ENCODE measurements at places on chromosomes 13 and 19.

GRCh38 chr13:100728201-100728600, 53.6 kb upstream of the TMTC4 start:
- DNase-seq = no peak

GRCh38 chr19:8310342-8311055, 2.3 kb upstream of the CD320 start:
- DNase-seq = no peak

DNA sequence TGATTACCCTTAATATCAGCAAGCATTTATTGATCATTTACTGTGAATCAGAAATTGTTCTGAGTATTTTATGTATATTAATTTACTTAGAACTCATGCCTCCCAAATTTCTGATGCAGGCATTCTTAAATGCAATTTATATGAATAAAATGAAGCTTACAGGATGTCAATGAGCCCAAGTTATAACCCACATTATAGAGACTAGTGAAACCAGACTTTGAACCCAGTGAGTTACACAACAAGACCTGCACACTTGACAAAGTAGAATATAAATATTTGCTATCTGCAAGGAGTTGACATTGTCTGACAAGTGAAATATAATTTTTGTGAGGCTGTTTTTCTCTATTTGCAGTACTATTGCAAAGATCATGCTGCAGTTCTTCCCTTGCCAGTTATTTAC, 656.0 kb downstream of the GPC5 start:
- DNase-seq = no peak

DNA sequence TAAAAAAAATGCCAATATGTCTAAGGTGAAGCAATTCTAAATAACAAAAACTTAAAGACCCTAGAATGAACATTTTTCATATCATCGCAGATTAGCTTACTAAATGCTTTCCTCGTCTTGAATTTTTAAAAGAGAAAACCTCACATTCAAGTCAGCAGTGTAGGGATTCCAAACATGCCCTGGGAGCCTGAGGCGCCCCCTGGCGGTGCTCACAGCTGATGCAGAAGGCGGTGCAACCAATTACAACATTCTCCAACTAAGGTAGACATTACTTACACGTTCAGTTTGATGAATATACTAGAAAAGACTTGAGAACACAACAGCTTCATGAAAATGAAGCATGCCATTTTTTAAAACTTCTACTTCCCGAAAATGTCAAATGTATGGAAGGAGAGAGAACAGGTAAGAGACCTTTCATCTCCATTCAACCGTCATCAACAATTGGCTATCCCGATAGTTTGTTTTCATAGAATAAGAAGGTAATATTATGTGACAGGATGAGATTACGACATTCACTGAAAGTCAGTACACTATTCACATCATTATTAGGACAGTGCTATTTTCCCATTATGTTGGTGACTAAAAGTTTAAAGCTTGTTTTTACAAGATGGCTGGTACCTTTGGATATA, 304.4 kb downstream of the DCLK1 start:
- DNase-seq = no peak

GRCh38 chr19:38819231-38819920, 6.6 kb upstream of the LGALS4 start:
- DNase-seq = no peak

GRCh38 chr13:110279684-110280083, 27.3 kb downstream of the COL4A1 start:
- DNase-seq = no peak

GRCh38 chr19:15264061-15264932, 32.0 kb upstream of the EPHX3 start:
- DNase-seq = peak; percentile 43

- no peak for DNase-seq
Measured at GRCh38 chr13:51360489-51360888, 21.0 kb downstream of the SERPINE3 start.

GRCh38 chr13:31201341-31202031, 1.7 kb downstream of the B3GLCT start:
- DNase-seq = peak; percentile 36

GRCh38 chr19:12748489-12748888, 3.1 kb upstream of the BEST2 start:
- no peak for DNase-seq

DNA sequence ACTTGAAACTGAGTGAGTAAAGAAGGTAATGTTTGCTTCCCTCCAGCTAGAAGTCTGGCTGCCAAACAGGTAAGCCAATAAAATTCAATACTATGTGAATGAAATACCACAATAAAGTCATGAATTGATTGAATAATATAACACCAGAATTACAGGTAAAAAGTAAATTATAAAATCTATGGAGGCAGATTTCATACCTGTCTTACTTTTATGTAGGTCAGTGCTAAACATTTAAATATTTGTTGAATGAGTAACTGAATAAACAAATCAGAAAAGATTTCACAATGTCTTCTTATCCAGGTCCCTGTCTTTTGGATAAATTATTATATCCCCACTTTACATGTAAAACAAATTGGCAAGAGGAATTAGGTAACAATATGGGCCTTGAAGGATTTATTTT, 62.7 kb downstream of the MICU2 start:
- DNase-seq = no peak

DNA sequence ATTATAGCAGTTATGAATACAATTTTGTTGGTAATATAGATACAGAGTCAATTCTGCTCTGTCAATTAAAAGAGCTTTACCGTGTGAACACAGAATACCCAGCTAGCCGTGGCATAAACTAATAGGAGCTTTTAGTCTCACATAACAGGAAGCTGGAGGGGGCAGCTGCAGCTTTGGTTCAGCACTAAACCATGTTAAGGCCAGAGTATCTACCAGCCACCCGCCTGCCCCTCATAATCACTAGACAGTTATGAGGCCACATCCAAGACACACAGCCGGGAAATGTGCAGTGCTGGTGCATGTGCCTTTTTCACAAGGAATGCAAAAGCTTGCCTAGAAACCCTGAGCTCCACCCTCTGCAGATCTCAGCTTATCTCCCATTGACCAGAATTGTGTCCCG, 62.3 kb downstream of the SGCG start:
- no peak for DNase-seq

DNA sequence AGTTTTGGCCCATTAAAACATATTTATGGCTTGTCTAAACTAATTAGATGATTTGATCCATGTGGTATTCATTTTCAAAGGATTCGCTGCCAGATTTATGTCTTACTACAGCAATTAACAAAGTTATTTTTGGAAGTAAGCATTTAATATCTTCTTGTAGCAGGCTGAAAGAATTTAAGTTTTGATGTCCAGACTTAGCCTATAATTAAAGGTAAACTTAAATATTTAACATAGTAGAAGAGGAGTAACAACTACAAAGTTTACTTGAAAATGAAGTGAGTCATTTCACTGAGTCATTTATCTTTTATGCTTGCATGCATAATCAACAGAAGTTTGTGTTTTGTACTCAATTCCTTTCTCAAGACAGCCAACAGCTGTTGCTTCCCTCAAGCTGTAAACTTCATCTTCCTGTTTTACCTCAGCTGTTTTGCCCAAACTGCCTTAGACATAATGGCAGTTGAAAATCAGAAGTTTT, 58.1 kb downstream of the EDNRB start:
- DNase-seq = peak; percentile 51

GRCh38 chr13:45881353-45881752, 29.8 kb upstream of the SIAH3 start:
- no peak for DNase-seq

GRCh38 chr13:101529422-101529821, 76.9 kb downstream of the ITGBL1 start:
- DNase-seq = peak; percentile 68

GRCh38 chr13:43537124-43537523, 249.6 kb downstream of the ENOX1 start:
- DNase-seq = no peak

- no peak for DNase-seq
Measured at GRCh38 chr13:33571618-33572017, 246.3 kb upstream of the RFC3 start.

- DNase-seq = no peak
Measured at GRCh38 chr13:58992478-58993042, 1171.2 kb downstream of the DIAPH3 start.

DNA sequence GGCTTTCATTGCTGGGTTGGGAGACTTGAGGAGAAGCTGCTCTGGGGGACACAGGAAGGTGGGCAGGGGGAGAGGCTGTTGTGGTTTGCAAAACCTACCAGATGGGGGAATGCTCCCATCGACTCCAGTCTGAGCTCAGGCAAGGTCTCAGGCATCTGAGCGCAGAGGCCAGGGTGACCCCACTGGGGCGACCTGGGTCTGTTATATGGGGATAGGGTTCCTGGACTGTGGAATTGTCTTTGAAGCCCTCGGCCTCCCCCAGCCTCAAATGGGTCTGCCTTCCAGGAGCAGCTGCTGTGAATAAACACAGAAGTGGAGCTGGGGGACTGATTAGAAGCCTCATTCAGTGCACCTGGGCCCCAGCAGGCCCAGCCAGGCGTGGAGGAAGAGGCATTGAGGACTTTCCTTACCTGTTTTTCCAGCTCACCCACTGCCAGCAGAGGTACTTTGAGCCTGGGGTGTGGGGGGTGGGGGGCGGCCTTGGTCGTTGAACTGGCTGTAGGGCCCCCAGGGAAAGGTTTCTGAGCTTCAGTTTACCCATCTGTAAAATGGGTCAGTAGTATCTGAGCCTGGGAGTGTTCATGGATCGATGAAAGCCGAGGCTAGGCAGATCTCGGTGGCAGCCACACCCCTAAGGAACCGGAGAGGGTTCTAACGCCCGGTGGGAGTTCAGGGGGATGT, 1.4 kb downstream of the CERS4 start:
- no peak for DNase-seq

- DNase-seq = no peak
Measured at GRCh38 chr19:13255041-13255718, 105.0 kb downstream of the IER2 start.

DNA sequence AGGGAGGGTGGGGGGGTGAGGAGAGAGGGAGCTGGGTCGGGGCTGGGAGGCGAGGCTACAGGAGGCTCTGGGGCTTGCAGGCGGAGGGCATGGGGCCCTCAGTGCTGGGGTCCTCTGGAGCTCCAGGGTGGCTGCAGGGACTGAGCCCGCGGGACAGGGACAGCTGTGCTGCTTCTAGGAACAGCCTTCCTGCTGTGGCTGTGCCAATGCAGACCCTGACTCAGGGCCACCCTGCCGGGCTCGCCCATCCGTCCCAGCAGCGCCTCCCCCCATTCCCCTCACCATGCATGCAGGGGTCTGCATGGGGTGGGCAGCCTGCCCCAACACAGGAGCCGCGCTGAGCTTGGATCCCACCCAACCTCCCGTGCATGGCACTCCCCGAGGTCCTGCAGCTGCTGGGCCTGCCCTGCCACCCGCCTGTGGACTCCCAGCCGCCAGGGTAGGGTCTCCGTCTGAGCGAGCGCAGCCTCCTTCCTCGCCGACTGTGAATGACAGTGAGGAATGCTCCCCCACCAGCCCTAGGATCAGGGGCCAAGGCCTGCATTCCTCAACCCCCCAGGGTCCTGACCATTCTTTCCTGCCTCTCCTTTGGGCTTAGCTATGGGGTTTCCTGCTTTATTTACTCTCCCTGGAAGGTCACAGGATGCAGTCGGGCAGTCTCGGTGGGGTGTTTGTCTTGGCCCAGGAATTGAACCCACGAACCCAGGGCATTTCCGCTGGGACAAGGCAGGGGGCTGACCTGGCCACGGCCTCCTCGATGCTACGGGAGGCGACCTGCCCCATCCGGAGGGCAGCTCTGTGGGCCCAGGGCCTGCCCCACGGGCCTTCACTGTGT, 23.4 kb downstream of the CEBPG start:
- no peak for DNase-seq

GRCh38 chr13:71613066-71613745, 253.8 kb downstream of the DACH1 start:
- no peak for DNase-seq

DNA sequence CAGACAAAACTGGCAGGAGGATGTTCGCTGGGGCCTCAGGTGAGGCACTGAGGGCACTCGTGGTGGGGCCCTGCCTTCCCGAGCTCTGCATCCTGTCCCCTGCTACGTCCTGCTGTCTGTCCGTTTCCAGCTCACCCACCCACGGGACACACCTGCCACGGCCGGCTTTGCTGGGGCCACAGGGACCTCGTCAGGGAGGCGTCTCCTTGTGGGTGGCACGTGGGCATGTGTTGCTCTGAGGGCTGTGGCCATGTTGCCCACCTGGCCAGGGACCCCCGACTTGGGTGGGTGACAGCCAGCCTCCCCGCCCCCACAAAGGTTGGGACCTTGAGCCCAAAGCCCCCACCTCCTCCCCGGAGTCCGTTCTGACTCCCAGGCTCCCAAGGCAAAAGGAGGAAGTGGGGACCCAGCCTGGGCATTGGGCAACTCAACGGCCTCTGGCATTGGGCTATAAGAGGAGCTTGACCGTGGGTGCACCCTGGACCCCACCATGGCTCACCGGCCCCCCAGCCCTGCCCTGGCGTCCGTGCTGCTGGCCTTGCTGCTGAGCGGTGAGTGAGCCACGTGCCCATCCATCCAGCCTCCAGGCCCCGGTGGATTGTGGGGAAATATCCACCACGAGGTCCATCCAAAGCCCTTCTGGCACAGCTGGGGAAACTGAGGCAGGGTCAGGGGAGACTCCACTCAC, at the start of gene PRTN3:
Gene PRTN3 (plus strand): TSS at position 481 of the 688 bp plus-strand sequence. CDS start 10 bp downstream, at position 491.
- DNase-seq = no peak

- DNase-seq = no peak
Measured at GRCh38 chr13:22944378-22944777, 236.4 kb upstream of the SGCG start.

DNA sequence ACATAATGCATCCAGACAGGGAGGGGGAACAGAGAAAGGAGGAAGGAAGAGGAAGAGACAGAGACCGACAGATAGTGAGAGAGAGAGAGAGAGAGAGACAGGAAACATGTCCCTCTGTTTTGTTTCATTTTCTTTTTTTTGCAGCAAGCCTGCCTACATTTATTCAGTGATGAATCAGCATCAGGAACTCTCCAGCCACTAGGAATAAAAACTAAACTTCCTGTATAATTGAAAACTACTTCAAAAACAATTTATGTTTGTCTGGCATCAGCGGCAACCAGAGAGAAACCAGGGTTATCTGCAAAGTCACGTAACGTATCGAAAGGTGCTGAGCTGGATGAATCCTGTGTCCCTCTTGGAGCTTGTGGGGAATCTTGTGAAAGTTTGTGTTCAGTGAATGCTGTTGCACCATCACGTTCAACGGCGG, 148.6 kb upstream of the SOX21 start:
- peak; percentile 53 for DNase-seq

DNA sequence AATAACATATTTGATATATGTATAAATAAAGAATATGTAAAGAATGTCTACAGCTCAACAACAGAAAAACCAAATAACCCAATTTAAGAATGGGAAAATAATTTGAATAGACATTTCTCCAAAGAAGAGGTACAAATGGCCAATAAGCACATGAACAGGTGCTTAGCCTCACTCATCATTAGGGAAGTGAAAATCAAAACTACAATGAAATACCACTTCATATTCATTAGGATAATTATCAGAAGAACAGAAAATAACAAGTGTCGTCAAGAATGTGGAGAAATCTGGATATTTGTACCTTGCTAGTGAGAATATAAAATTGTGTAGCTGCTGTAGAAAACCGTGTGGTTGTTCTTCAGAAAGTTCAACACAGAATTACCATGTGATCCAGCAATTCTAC, 8.4 kb upstream of the SUPT20H start:
- no peak for DNase-seq

GRCh38 chr19:33724721-33725060, 72.0 kb upstream of the KCTD15 start:
- DNase-seq = no peak

- no peak for DNase-seq
Measured at GRCh38 chr19:49746206-49746958, 16.7 kb downstream of the TSKS start.

Data from HT1080 (cell line).